ENCODE measurements at places on chromosomes 7 and 10.
A peak's percentile ranks its signal among the peaks of the same experiment; 100 is the strongest.

GRCh38 chr10:50605269-50605950 is 18.3 kb downstream of the SGMS1 start:
- DNase-seq: no peak

DNA sequence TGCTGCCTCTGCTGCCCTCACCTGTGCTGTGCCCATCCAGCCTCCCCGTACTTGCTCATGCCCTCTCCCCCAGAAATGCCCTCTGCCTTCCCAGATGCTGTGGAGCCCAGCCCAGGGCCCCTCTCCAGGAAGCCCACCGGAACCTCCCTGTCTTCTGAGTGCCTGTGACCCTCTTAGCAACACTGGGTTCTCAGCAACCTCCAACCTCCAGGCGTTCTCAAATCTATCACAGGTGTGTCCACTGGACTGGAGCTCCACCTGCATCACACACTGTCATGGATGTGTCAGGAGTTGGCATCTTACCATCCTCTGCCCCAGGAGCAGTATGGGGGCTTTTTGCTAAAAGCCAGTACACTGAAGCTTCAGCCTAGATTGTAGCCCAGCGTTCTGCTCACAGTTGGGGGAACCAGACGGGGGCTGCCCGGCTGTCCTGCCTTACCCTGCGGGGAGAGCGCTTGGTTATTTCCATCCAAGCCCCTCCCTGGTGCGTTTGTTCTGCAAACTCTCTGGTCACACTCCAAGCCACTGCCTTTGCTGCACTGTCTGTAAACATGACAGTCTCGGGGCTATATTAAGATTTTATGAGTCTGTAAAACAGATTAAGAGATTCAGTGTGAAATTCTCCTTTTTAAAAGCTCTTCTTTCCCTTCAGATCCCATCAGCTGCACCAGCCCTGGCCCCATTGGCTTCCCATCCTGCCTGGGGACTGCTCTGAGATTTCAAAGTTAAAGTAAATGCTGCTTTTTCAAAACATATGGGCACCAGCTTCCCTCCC is 71.3 kb upstream of the CPXM2 start:
- DNase-seq: no peak

DNA sequence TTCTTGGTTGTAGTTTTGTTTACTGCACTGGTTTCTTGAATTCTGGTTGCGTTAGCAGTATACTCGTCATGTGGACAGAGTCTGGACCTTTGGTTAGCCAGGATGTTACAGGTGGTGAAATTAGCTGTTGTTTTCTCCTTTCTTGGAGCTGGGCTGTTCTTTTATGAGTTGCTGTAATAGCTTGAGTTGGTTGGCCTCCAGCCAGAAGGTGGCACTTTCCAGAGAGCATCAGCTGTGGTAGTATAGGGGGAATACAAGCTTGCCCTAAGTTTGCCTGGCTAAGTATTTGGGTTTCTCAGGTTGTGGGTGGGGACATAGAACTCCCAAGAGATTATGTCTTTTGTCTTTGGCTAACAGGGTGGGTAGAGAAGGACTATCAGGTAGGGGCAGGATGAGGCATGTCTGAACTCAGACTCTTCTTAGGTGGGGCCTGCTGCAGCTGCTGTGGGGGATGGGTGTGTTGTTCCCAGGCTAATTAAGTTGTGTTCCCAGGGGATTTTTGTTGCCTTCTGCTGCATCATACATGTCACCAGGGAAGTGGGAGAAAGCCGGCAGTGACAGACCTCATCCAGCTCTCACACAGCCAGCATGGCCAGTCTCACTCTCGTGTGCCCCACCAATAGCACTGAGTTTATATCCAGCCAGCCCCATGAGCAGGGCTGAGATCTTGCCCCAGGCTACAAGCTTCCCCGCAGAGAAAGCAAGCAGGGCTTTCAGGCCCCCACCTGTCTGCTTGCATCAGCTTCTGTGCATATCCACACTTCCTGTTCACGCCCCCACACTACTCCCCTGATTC is 246.7 kb upstream of the TPK1 start:
- DNase-seq: peak; percentile 55

GRCh38 chr10:102347236-102347828 is 48.2 kb upstream of the NFKB2 start:
- no peak for DNase-seq

GRCh38 chr7:49483142-49483541 is 290.3 kb upstream of the VWC2 start:
- no peak for DNase-seq

GRCh38 chr10:80530251-80530650 is 7.5 kb upstream of the SH2D4B start:
- DNase-seq: no peak

DNA sequence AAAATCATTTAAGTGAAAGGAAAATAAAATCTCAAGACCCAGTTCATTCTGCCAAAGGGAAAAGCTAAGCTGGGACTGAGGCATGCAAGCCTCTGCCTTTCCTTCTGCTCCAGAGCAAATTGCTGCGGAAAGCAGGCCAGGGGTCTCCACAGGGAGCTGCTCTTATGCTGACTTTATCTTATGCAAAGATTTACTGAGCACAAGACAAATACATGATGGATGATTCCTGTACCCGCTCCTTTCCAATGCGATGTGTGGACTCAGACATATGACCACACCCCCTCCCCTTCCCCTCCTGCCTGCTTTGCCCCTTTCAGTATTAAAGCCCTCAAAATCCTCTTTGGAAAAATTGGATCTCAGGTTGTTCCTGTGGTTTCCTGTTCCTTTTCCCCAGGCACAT is 74.2 kb upstream of the INSIG1 start:
- DNase-seq: no peak

GRCh38 chr7:75971309-75971960 is 23.0 kb downstream of the TMEM120A start:
- DNase-seq: no peak

- DNase-seq: no peak
These were observed 90.4 kb upstream of the FAM171A1 start for GRCh38 chr10:15461353-15462108.

DNA sequence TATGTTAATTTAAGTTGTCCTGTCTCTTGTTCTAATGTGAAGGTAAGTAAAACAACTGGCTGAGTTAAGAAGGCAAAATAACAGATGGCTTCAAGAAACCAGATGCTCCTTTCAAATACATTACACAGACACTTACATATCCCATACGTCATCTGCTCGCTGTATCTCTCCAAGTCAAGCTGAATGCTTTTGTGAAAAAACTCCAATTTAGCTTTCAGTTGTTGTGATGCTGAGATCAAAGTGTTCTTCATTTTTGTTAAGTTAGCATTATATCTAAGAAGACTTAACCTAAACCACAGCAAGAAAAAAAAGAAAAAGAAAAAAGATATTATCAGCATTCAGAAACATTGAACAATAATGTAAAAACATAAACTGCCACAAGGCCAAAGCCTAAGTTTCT is 18.5 kb upstream of the ERLIN1 start:
- no peak for DNase-seq

GRCh38 chr10:19500959-19501358 is 315.3 kb upstream of the PLXDC2 start:
- DNase-seq: no peak

DNA sequence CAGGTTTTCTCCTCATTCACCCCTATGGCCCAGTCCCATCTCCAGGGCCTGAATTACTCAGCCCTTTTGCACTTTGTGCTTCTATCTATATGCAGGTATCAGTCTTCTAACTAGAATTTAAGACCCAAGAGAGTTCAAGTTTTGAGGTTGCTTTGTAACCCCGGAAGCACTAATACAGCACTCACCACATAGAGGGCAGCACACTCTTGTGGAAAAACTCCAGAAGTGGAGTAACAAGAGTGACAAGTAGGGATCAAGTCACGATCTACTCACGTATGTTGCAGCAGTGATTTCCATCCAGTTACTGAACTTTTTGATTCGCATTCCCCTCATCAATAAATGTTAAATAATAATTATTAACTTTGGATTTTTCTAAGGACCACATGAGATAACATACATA is 151.0 kb downstream of the CHCHD3 start:
- no peak for DNase-seq

- no peak for DNase-seq
These were observed 299.8 kb downstream of the ARL4A start for GRCh38 chr7:12987238-12987637.

DNA sequence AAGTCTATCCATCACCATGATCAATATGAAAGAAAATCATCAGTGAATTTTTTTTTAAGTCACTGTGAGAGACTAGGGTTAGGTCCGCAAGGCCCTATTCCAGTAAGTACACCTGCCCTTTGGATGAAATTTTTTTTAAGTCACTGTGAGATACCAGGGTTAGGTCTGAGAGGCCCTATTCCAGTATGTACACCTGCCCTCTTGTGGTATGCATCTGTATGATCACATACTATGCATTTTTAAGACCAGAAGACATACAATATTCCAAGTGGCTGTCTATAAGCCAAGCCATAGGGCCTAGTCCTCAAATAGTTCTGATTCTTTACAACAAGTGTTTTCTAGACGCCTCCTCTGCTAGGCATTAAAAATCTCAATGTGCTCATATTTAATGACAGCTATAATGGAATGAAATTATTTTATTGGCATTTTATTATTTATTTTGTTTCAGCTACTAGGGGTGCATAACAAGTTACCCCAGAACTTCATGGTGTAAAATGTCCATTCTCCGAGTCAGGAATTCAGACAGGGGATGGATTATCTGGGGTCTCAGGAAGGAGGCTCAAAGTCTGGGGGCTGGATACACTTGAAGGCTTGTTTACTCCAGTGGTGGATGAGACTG is 53.1 kb downstream of the TEX36 start:
- DNase-seq: no peak

DNA sequence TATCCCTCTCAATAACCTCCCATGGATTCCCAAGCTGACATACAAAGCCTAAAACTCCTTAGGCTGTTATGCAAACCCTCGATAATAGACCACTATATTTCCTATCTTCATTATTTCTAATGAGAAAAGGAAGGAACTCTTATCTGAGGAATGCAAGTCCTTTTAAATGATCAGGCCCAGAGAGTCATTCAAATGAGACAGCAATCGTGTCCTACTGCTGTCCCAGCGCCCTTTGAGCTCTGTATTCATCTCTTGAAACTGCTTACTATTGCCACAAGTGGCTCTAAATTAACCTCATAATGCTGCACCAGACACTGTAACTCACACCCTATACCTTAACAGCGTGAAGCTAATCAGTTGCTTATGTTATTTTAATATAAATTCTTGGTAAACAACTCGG is 182.1 kb upstream of the NAMPT start:
- no peak for DNase-seq

DNA sequence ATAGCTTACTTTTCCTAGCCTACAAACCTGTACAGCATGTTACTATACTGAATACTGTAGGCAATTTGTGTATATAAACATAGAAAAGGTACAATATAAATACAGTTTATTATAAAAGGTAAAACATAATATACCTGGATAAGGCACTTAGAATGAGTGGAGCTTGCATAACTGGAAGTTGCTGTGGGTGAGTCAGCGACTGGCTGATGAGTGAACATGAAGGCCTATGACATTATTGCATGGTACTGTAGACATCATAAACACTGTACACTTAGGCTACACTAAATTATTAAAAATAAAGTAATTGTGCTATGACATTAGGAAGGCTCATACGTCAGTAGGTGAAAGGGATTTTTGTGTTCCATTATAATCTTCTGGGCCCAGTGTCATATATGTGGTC is 228.8 kb downstream of the HDAC9 start:
- no peak for DNase-seq

- DNase-seq: no peak
These were observed 165.8 kb downstream of the KLF6 start for GRCh38 chr10:3619241-3619640.

- DNase-seq: no peak
These were observed 16.7 kb downstream of the PTPRE start for GRCh38 chr10:127923646-127924045.

DNA sequence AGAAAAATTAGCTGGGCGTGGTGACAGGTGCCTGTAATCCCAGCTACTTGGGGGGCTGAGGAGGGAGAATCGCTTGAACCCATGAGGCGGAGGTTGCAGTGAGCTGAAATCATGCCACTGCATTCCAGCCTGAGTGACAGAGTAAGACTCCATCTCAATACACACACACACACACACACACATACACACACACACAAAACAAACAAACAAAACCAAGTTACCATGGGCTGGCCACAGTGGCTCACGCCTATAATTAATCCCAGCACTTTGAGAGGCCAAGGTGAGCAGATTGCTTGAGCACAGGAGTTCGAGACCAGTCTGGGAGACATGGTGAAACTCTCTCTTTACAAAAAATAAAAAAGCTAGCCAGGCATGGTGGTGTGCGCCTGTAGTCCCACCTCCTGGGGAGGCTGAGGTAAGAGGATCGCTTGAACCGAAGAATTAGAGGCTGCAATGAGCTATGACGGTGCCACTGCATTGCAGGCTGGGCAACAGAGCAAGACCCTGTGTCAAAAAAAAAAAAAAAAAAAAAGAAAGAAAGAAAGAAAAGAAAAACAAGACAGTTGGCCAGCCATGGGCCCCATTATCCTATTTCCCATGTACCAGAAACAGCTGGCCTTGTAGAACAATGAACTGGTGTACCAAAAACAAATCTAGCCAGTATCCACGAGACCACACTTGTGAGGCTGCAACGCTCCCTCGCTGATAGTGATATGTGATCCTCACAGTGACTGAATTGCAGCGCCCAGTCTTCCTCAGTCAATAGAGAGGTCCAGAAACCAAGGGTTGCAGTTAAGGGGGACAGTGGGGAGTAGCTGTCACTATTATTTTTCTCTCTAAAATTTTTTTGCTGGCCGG is 6.6 kb upstream of the AGFG2 start:
- DNase-seq: no peak

DNA sequence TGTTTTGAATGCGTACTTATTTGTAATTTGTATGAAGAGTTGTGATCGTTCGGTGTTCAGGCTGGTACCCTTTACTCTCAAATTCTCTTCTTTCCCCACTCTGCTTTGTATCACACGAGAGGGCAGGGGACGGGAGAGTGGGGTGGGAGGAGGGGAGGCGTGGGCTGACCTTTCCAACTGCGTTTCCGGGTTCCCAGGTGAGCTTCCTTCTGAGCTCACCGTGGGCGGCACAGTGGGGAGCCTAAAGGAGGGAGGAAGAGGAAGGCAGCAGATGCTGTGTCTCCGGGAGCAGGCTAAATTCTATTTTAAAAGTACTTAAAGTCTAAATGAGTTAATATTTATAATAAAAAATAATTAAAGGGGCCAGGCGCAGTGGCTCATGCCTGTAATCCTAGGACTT is 7.4 kb upstream of the XRCC2 start:
- no peak for DNase-seq

DNA sequence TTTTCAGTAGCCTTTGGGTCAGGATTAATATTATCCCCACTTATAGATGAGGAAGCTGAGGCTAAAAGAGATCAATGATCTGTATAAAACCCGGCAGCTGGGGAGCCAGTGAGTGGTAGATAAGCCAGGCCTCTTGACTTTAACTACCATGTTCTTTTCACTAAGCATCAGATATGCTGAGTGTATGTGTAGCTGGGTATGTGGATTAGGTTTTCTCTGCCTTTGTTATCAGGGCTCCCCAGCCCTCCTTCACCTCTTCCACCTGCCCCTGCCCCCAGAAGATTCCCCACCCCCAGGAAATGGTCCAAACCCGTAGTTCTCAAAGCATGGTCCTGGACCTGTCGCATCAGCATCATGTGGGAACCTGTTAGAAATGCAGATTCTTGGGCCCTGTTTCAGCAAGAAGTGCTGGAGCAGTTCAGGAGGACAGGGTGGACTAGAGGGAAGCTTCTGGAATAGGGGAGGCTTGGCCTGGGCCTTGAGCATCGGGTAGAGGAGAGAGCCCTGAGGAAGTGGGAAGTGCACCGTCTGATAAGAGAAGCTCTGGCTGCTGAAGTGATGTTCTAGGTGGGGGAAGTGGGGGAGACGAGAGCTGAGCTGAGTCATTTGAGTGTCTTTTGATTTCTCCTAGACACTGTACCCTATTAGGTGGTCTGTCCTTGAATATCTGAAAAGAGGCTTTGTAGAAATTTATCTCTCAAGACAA is 101.3 kb downstream of the HIF1AN start:
- DNase-seq: no peak
